ENCODE measurements at places on chromosomes 12 and 14.

DNA sequence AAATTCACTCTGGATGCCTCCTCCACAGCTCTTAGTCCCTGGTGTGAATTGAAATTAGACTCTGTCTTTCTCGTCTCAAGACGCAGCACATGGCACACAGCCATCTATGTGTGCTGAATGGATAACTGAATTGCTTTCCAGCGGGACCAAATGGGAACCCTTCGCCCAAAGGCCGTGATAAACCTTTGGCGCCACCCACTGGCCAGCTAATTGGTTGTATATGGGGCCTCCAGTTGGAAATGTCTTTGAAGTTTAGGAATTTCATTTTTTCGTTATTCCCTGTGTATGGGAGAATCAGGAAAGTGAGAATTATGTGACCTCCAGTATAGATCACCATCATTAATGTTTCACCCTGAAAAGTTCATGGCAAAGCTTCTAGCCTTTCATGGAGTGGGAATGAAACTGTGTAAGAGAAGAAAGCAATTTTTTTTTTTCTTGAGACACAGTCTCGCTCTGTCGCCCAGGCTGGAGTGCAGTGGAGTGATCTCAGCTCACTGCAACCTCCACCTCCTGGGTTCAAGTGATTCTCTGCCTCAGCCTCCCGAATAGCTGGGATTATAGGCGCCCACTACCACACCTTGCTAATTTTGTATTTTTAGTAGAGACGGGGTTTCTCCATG is 9.8 kb upstream of the HSP90AA1 start:
- peak; percentile 79 for DNase-seq

DNA sequence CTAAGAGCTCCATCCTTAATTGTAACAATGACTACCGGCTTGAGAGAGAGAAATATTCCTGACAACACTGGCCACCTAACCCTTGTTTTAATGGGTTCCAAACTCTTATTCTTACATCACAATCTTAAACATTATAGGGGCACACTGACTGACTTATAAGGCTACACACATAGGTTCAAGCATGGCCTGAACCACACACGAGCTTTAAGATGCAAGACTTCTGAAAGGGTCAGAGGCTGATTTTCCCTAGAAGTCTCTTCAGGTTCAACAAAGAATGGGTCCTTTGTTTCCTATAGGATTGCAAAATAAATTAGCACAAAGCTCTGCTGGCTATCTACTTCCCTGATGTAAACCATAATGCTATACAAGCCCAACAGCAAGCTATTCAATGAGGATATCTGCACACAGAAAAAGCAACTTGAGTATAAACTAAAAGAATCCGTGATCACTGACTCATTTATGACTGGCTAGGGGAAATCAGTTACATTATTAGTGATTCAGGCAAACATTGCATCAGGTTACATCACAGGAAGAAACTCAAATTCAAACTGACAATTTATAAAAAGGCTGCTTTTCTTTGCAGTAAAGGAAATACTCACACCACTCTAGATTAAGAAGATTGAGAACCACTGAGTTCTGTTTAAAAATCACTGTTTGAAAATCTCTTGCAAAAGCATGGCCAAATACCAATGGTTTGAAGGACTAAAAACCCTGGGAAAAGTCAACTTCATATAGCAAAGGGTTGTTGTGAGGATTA is 8.5 kb downstream of the BTG1 start:
- DNase-seq = no peak

DNA sequence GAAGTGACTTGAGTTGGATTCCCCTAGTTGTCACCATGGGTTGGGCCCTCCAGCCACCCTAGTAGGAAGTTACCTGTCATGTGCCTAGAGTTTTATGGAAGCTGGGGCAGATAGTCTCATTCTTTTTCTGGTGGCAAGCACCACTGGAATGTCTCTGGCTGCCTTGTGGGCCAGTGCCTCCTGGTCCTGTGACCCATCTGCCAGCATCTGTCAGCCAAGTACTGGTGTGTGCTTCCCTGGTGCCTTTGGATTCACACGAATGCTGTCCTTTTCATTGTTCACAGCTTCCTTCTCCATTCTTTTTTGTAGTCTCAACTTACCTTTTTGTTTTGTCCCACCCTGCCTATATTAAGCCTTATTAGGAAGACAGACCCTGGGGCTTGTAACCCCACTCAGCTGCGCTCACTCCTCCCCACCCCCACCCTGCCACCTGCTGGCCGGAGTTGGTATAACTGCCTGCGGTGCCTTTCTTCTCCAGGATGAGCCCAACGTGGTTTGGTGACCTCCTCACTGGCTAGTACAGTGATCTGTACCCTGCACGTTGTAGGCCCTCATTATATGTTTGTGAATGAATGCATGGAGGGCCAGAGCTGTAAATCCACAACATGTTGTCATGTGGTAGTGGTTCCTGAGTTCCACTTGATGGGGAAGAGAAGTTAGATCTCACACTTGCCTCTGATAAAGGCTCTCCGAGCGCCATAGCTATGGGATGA is 125.7 kb downstream of the TSPAN9 start:
- peak; percentile 54 for DNase-seq

DNA sequence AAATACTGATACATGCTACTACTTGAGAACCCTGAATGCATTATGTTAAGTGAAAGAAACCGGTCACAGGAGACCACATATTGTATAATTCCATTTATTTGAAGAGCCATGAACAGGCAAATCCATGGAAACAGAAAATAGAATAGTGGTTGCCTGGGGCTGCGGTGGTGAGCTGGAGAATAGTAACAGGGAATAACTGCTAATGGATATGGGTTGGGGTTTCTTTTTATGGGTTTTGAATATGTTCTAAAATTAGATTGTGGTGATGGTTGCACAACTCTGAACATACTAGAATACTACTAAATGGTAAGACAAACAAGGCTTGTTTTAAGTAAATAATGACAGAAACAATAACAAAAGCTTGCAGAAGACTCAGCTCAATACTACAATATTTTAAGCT is 293.0 kb downstream of the BTG1 start:
- no peak for DNase-seq

- DNase-seq = no peak
Observed at GRCh38 chr14:61512026-61512834, 183.1 kb upstream of the HIF1A start.

DNA sequence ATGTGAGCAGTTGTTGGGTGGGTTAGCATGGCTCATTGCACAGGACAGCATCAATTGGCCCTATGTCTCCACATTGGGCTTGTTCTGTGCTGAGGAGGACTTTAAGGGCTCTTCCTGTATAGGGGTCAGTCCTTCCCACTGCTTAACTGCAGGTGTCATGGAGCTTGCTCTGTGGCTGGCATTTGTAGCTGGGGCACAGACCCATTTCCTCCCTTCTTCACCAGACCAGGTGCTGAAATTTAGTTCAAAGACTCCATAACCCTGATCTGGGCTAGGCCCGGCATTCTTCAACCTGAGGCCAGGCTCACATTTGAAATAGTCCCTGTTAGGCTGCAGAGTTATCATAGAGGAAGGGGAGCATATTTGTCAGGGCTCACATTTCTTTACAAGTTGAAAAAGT is 12.8 kb downstream of the CHST11 start:
- DNase-seq = no peak

DNA sequence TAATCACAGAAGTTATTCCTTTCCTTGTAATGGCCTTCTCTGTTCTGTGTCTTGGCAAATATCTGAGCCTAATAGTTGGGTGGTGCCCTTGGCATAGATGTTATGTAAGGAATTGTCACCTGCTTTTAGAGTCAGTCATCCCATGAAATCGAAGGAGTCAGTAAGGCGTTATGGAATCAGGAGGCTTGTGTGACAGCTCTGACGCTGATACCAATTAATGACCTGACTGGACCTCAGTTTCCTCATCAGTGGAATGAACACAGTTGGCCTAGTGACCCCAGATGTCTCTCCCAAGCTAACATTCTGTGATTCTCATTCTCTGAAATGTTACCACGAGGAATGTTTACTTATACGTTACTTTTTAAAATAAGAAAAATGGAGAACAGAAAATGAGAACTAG is 32.1 kb downstream of the TXNRD1 start:
- DNase-seq = no peak

DNA sequence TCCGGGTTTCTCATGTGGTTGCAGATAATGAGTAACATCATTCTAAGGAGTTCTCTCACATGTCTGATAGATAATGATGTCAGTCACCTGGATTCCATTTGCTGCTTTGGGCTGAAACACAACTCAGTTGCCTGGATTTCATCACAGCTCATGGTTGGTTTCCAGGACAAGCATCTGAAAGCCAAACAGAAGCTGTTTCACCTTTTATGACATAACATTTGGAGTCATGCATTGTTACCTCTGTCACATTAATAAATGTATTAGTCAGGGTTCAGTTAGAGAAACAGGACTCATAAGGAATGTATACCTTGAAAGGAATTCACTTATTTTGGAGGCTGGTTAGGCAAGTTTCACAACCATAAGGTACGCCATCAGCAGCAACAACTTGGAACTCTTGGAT is 251.9 kb upstream of the ATXN7L3B start:
- DNase-seq = no peak

GRCh38 chr12:53424626-53425514 is 1.2 kb downstream of the AMHR2 start:
- no peak for DNase-seq

DNA sequence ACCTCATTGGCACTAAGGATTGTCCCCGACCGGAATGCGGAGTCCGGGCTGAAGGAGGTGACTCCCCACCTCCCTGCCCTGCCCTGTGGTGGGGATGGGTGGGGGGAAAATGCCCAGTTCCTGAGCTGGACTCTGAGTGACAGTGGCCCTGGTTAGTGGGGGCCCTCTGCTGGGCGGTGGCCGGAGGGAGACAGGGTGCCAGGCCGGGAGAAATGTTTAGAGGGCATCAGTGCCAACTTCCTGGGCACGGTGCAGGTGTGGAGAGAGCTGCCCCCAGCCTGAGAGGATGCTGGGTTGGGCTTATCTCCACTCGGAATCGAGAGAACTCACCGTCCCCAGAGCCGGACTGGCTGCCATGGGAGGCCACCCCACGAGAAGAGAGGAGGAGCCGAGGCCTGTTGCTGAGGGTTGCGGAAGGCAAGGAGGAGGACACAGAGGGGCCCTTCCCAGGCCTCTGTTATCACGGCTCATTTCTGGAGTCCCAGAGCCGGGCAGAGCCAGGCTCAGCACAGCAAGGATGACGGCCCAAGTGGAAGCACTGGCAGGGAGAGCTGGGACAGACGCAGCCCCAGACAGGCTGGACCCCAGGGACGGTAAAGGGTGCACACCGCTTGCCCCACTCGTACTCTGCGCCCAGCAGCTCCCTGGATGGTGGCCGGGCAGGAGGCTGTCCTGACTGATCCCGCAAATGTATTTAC is 156.7 kb downstream of the KIF26A start:
- peak; percentile 7 for DNase-seq

DNA sequence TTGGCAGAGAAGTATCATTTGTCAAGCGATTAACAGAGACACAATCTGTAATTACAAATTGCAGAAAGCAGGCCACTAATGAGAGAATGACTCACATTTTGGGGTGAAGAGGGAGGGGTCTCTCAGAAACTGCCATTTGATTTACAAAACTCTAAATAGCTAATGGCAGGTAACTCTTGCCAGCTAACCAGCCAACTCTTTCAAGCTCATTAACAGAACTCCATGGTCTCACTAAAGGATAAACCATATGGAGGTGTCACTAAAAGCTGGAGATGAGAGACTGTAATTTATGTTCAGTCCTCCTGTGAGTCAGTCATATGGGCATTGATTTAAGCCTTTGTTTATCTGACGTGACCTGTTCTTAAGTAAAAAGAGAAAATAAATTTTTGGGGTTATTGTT is 336.4 kb downstream of the FOXG1 start:
- no peak for DNase-seq

DNA sequence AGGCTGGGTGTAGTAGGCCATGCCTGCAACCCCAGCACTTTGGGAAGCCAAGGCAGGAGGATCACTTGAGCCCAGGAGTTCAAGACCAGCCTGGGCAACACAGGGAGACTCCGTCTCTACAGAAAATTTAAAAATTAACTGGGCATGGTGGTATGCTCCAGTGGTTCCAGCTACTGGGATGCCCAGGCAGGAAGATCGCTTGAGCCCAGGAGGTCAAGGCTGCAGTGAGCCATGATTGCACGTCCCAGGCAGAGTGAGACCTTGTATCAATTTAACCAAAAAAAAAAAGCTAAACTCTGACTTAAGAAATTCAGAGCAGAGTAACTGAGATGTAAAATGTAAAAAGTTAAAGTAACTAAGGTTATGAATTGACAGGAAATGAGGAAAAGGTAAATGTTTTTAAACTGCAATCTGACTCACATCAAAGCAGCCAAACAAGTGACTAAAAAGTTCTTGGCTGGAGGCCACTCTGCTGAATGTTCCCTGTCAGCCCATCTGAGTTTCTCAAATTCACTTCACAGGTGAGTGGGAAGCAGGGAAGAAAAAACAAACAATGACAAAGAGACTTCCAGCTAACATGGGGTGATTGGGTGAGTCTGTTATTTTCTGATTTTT is 21.3 kb downstream of the PRKD1 start:
- no peak for DNase-seq

DNA sequence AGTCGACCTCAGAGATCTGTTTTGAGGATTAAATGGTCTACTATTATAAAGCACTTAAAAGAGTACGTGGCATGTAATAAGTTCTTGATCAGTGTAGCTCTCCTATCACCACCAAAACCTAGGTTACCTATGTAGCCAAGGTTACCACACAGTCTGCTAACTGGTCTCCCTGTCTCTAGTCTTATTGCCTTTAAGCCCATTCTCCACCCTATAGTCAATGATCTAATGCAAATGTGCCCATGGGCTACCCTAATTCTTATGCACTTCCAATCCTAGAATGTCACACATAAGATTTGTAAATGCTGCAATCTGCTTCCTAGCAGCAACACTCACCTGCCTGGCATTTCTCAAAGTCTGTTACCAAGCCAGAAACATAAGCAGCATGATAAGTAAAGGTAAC is 44.9 kb downstream of the C2CD5 start:
- no peak for DNase-seq

Measured in activated CD8-positive, alpha-beta memory T cell treated with anti-CD3 and anti-CD28 coated beads, Interleukin-2, amount 50 U/mL, for 4 hours (primary cell).